ENCODE measurements at places on chromosomes 1 and 21.

GRCh38 chr1:152228831-152229230 lies 4.8 kb upstream of the HRNR start:
- DNase-seq, result no peak

DNA sequence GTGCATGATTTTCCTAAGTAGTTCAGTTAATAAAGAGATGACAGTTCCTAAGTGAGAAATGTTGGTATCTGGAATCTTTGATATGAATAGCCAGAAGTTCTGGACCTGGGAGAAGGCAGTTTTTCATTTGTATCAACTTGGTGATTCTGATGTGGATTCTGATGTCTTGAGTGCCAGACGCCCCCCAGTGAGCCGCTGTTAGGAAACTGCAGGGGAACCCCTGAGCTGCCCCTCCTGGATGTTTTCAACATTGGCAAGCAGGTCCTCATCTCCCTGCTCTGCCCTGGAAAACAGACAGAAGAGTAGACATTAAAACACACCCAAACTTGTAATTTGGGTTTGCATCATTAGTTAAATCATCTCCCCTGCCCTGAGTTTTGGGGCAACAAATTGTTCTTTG lies 7.4 kb downstream of the ETS2 start:
- DNase-seq, result no peak

DNA sequence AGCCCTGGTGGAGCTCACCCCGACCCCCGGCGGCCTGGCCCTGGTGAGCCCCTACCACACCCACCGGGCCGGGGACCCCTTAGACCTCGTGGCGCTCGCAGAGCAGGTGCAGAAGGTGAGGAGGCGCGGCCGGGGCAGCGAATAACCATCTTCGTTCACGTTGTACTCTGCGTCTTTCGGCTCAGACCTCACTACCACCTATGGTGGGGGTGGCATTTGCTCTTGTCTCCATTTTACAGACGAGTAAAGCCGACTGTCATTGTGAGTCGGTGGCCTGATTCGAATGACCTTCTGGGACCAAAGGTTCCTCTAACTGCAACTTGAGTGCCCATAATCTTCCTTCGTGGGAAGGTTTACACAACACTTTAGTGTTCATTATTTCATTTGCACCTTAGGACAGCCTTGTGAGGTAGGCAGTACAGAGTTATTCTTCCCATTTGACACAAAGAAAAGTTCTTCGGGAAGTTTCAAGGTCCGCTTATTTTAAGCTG lies 506 bp downstream of the C1orf50 start:
- peak; percentile 26 for DNase-seq

DNA sequence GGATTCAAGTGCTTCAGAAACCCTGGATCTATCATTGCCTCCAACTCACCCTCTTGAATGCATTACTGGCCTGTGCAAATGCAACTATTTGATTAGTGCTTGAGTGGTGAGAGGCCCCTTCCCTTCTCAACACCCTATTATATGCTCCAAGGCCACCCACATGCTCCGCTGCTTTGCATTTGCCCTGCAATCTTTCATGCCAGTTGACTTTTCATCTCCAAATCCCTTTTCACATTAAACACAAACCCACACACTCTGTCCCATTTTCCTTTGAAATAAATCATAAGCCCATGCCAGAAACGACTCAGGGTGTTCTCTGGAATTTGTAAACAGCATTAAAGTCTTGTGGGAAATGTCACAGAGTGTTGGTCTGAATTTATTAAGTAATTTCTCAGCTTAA lies 78.9 kb upstream of the CTTNBP2NL start:
- no peak for DNase-seq

GRCh38 chr21:35508139-35508888 lies 459.2 kb upstream of the RUNX1 start:
- DNase-seq, result peak; percentile 90

GRCh38 chr1:8348777-8349472 lies 31.0 kb downstream of the SLC45A1 start:
- DNase-seq, result peak; percentile 43

DNA sequence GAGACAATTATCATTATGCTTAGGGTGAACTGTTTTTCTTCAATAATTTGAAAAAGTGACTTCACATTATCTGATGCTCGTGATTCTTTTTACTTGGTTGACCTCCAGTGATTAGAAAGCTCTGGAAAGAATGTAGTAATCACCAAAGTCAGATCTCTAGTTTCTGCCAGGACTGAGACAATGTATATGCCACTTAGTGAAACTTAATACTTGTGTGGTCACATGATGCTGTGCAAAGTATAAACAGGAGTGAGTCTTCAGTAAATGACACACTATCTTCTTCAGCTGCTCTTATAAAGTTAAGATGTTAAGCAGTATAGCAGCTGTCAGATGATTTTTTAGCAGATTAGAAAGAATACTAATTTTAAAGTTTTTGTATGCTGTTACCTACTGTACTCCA lies 17.2 kb downstream of the VCAM1 start:
- no peak for DNase-seq

DNA sequence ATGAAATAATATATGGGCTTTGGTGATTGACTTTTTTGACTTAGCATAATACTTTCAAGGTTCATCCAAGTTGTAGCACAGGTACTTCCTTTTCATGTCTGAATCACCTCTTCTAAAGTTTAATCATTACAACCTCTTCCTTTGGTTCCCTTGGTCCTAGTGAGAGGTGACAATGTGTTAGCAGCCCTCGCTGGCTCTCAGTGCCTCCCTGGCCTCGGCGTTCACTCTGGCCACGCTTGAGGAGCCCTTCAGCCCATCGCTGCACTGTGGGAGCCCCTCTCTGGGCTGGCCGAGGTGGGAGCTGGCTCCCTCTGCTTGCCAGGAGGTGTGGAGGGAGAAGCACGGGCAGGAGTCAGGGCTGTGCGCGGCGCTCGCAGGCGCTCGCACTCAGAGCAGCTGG lies 13.0 kb upstream of the RCAN3 start:
- DNase-seq, result no peak

DNA sequence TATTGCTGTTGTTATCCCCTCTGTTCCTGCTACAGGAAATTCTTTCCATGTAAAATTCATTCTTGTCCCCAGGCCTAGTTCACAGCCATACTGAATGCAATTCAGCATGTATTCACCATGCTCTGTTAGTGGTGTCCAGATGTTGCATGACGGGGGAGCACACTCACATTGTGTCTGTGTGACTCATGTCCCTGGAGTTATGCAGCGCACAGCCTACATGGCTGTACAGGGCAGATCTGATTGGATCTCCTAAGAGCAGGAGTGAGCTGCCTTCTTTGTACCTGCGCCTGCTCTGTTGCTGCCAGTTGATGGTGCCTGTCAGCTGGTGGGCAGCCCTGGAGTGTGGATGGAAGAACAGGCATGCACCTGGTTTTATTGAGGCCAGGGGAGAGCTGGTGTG lies 17.6 kb downstream of the HTR6 start:
- peak; percentile 31 for DNase-seq

DNA sequence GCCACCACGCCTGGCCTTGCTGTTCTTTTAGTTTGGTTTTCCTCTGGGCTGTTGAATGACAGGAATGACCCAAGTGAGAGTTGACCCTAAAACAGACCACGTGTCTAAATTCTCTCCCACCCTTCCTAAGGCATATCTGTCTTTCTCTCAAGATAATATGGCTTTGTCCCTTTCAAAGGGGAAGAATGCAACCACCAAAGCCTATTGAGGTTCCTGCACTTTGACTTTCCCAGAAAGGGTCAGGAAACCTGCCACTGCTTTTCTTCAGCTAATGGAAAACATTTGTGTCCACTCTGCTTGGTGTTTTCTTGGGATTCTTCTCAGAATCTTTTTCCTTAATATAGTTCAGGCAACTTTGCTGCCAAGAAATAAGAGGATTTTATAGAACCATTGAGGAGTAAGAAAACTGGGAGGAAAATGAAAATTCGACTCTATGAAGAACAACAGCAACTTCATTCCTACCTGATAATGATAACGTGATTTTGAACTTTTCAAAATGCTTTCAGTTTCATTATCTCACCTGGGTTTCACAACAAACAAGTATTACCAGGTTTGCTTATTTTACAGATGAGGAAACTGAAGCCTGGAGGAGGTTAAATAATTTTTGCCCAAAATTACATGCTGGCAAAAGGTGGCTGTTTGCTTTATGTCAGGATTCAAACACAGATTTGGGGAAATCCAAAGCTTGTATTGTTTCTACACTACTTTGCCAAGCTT lies 6.9 kb downstream of the PLPP3 start:
- DNase-seq, result no peak

DNA sequence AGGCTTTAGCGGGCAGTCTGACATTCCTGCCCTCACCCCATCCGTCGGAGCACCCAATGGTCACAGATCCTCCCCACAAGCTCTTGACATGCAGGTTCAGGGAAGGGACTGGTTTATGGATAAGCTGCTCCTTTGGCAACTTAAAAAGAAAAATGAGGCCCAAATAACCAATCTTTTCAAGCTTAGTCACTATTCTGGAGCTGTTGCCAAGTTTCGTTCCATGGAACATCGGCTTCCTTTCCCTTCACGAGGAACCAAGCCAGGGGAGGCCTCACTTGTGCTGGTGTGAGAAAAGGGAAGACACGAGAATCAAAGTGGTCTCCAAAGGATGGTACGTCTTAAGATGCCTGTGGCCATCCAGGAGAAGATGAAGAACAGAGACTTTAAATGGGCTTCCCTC lies 46.1 kb upstream of the LPAR3 start:
- DNase-seq, result no peak

- no peak for DNase-seq
Measured at GRCh38 chr1:18630511-18631495, at the start of gene PAX7. Gene PAX7, plus strand, starts transcription at chr1:18630846. Its CDS starts 758 bp downstream, at chr1:18631604.

GRCh38 chr1:40638097-40639036 lies 27.1 kb downstream of the RIMS3 start:
- DNase-seq, result no peak

- DNase-seq, result no peak
Measured at GRCh38 chr1:87120779-87121178, 206.3 kb downstream of the HS2ST1 start.

DNA sequence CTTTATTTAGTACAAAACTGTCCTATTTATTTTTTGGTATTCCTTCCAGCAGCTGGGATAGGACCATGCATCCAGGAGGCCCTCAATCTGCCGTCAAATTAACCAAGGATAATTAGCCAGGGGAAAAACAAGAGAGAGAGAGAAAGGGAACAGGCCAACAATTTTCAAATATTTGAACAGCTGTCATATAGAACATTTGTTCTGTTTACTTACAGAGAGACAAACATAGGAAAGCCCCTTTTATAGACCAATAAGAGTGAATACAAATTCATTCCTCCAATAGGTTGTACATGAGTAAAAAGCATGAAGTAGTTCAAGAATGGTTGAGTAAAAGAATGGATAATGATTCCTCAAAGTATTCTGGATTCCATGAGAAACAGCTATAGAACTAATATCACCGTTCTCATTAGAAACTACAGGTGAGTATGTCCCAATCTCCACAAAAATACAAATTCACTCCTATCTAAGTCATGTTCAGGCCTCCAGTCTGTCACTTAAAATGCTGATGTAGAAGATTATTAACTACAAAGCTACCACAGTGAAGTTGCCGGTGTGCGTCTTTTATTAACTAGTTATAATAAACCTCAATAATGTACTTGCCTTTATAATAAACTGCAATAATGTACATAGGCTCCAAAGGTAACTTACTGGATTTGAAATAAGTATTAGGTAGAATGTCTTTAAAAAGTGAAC lies 64.8 kb upstream of the GNG4 start:
- no peak for DNase-seq

GRCh38 chr1:235102993-235103411 lies 25.6 kb downstream of the TOMM20 start:
- no peak for DNase-seq

- peak; percentile 66 for DNase-seq
Measured at GRCh38 chr1:145997016-145997717, 788 bp upstream of the TXNIP start.

Data from SW480 (cell line).